SK-N-SH (cell line): ENCODE measurements at places on chromosomes 11 and 22. TPM values are rescaled to one million over a fixed set of nuclear protein-coding genes. Genes with fewer than 3 reads are reported as not detected.

DNA sequence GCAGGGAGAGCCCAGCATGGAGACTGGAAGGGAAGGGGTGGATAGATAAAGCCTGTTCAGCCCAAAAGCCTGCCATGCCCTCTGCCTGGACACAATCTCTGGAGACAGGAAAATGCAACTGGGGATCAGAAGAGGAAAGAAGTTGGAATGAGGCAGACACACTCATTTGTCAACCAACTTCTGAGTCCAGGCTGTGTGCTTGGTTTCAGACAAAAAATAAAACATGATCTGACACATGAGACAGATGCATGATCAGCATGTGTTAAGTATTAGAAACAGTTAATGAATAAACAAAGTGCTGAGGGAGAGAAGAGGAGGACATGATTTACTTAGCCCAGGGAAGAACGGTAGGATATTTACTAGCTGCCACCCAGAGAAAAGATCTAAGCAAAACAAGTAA lies 839 bp downstream of the LRRN4CL start:
- DNase-seq = no peak

GRCh38 chr11:131254254-131254653 lies 116.2 kb upstream of the NTM start:
- no peak for DNase-seq

The LDHAL6A gene
- polyA plus RNA-seq = not detected in 2 replicates

The MMP1 gene
- 5.9 and 6.5 TPM in 2 replicates for polyA plus RNA-seq

The IFITM10 gene
- 0.21 and 0.31 TPM in 2 replicates for polyA plus RNA-seq
